ENCODE measurements at places on chromosomes 4 and X.

DNA sequence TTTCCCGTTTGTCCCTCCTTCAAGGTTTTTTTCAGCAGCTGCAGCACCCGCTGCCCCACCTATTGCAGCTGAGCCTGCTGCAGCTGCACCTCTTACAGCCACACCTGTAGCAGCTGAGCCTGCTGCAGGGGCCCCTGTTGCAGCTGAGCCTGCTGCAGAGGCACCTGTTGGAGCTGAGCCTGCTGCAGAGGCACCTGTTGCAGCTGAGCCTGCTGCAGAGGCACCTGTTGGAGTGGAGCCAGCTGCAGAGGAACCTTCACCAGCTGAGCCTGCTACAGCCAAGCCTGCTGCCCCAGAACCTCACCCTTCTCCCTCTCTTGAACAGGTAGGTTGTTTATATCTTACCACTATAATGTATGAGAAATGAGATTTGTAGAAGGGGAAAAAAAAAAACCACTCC is 4.5 kb downstream of the PRR27 start:
- DNase-seq: no peak

DNA sequence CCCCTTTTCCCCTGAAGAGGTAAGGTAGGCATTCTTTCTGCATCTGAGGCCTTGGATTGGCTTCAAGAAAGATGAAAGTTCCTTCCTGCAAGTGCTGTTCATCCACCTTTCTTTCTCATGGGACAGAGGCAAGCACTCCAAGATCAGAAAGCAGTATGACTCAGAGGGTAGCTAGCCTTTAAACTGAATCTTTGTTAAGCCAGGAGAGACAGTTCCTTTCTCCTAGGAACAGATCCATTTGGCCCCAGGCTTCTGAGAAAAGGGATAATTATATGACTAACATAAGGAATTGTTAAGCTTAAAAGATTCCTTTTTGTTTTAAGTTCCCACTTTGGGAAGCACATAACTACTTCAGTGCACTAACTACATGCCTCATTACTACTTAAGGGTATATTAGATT is 192.0 kb downstream of the PPP3CA start:
- DNase-seq: no peak

DNA sequence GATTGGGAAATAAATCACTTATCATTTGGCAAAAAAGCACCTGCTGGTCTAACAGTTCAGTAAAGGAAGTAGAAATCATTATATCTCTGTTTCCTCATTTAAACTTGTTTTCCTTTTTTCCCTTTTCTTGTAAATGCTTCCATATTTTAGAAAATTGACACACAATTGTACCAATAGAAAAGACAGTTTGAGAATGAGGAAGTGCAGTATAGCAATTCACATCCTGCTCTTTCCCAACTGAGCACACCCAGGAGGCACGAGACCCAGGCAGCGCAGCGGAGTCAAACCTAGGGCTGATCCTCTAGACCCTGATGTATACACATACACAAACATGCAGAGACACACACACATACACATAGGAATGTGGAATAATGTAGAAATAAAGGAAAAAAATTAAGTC is 74.8 kb upstream of the PACRGL start:
- DNase-seq: no peak

GRCh38 chrX:37378404-37378803 is 29.2 kb downstream of the PRRG1 start:
- no peak for DNase-seq

- no peak for DNase-seq
These were observed 178.4 kb upstream of the GPRIN3 start for GRCh38 chr4:89486042-89486441.

DNA sequence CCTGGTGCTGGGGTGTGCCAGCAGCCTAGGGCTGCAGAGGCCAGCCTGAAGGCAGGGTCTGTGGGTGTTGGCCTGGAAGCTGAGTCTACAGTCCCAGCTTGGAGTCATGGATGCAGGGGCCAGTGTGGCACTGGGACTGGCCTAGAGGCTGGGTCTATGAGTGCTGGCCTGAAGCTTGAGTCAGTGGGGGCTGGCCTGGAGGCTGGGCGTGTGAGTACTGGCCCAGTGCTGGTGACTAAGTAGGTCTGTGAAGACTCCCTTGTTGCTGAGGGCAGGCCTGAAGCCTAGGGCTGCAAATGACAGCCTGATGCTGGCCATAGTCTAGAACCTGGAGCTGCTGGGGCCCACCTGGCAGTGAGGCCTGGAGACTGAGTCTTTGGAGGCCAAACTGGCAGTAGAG is 31.3 kb upstream of the ALG13 start:
- no peak for DNase-seq

GRCh38 chrX:6885909-6886308 is 261.6 kb upstream of the STS start:
- no peak for DNase-seq

DNA sequence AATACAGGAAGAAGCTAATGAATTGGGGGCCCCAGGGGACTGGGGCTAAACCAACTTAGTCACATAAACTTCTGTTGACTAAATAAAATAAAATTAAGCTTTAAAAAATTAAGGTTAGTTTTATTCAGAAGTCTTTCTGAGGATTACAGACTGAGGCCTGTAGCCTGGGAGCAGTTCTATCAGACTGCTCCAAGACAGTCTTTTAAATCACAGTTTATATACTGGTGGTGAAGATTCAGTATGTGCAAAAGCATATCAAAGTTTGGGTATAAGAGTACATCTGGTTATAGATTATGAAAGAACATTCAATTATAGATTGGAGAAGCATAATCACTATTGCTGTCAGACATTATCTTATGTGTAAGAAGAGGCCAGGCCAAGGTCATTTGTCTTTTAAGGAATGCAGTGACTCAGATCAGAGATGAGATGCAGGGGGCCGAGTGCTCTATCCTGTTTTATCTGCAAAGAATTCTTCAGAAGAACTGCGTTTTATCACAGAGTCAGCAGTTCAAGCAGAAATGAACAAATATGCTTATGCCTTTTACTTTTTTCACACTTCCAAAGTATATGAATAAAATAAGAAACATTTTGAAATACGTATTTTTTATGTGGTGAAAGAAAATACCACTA is 109.4 kb downstream of the PDHA2 start:
- DNase-seq: no peak

DNA sequence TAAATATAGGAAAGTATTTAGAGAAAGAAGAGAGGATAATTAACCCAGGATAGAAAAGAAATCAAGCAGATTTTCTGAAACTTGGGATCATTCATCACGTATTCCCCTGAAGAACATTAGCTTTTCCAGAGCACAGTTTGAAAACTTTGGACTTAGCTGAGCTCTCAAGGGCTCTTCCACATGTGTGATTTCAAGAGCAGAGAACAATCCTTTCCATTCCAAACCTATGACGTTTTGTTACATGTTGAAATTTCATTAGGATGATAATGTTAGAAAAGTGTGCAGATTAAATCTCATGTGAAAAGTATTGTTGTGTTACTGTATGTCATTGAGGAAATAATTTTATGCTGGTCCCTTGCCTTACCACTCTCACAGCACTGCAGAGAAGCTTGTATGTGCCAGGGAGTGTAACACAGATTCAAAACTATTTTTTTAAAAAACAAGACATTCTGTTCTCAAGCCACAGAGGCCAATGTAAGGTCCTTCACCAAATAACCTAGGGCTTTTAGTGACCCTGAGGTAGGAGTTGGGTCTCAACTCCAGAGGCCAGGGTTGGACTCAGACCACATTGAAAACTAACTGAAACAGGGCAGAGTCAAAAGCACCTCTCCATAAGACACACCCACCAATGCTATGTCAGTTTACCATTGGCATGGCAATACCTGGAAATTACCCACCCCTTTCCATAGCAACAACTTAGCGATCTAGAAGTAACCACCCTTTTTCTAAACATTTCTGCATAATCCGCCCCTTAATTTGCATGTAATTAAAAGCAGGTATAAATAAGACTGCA is 141.3 kb downstream of the ANXA5 start:
- DNase-seq: no peak

DNA sequence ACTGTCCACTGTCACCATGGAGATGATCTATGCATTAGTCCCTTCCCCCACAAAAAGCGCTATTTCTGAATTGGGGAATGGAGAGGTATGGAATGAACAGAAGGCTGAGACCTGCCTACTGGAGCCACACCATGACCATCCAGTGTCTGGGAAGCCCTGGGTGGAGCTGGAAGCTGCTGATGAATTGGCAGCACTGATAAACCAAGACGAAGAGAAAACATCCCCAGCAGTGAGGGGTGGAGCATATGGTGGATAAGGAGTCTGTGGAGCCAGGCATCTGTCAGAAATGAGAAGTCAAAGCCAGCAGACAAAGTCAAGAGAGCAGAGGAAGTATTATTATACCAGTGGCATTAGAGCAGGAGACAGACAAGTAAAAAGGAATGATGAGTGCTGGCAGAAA is 13.2 kb downstream of the CC2D2A start:
- no peak for DNase-seq

DNA sequence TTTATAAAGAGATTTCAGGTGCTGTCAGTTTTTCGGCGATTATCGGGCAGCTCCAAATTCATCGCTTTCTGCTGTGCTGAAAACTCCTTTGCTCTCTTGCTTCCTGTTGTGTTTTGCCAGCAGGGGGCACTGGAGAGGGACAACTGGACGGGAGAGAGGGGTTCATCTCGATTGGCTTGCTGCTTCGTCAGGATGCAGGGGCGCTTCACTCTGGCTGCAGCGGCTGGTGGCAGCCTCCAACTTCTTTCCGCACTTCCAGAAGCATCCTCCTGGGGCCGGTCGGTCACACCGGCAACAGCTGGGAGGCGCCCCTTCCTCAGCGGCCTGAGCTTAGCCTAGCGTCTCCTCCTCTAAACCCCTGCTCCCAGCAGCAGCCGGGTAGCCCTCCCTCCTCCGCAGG is 29.5 kb downstream of the MSL3 start:
- no peak for DNase-seq

DNA sequence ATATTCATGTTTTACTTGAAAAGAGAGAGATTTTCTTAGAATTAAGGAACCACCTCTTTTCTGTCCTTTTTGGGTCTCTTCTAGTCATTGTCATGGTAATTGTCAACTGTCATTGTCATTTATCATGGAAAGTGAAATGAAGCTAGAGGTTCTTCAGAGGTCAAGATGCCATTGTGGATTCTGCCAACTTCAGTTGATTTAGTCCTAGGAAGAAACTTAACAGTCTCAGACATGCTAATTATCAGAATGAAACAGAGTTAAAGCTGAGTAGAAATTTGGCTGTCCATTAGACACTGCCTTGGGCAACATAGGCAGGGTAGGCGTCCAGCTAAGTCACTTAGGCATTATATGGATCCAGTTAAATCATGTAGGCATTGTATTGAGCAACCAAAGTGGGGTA is 796.1 kb upstream of the ADGRL3 start:
- DNase-seq: no peak

- DNase-seq: no peak
These were observed 107.9 kb downstream of the LDB2 start for GRCh38 chr4:16790508-16790907.

DNA sequence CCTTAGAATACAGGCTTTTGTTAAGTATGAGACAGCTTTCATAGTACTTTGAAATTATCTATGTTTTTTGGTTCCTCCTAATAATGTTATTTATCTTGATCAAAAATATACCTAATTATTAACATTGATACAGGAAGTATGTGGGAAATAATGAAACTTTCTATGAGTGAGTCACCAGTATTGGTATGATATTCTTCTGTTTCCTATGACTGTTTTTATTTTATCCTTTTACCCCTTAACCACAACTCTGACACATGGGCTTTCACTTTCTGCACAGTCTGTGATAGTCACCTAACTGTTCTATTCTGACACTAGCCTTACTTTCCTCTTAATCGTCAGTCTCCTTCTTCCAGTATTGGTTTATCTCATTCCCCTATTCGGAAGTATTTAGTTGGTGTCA is 4.7 kb downstream of the THAP9 start:
- DNase-seq: no peak

DNA sequence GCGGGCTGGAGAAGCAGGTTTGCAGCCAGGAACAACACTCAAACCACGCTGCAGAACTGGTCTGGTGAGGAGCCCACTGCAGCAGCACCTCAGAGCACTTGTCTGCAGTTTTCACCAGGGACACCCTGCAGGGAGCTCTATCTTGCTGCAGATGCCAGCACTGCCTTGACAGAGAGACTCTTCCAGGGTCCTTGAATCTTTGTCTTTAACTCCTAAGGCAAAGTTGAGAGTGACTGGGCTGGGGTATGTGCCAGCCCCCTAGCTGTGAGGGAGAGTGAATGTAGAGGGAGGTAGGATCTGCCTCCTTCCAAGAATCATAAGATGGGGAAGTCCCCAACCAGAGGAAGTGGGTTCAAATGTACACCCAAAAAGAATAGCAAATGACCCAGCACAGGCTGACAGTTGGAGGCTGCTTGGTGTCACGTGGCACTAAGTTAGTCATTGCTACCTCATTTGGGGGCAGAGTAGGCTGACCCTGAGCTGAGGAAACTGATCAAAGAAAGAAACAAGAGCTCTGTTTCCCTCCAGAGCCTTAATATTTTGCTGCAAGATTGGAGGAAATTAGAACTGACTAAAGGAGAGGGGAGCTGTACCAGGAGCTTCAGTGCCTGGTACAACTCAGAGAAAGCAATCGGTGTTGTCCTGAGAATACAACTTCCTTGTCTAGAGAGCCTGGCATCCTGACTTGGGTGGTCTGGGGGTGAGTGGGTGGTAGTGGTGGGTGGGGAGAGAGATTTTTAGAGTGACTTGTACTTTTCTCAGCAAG is 28.2 kb upstream of the HUWE1 start:
- DNase-seq: no peak

GRCh38 chr4:53905276-53905940 is 159.0 kb downstream of the CHIC2 start:
- DNase-seq: no peak

DNA sequence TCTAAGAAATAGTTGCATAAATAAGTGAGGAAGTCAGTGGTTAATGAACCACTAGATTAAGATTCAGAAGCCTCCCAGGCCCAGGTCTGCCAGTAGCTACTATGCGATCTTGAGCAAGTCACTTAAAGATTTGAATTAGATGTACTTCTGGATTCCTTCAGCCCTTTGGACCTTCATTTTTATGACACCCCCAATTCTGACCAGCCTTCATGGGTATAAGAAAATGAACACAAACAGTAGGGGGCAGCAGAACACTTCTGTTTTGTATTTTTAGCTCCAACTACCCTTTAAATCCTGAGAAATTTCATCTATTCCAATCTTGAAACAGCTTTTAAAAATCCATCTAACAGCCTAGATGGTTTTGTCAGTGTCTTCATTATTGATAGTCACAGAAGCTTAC is 19.0 kb downstream of the TMEM47 start:
- DNase-seq: no peak

GRCh38 chrX:111360839-111361238 is 51.2 kb downstream of the DCX start:
- no peak for DNase-seq

GRCh38 chr4:45910511-45910910 is 213.3 kb downstream of the GABRG1 start:
- DNase-seq: no peak

- no peak for DNase-seq
These were observed 121.9 kb upstream of the DMD start for GRCh38 chrX:33333271-33333670.

DNA sequence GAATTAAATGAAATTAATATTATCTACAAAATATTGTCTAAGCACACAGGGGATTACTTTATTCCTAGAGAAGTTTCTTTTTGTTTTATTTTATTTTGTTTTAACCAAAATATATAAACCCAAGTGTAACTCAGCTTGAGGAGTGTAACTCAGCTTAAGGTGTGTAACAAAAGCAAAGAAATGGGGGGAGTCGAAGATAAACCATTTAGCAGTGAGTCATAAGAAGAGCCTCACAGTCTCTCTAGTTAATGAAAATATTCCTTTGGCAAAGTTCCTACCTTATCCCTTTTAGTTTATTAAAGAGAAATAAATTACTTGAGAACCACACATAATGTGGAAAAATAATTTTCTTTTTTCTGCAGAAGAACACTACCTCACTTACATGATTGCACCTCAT is 261.8 kb downstream of the KCTD8 start:
- no peak for DNase-seq
